Stimulated activated CD8-positive, alpha-beta memory T cell treated with anti-CD3 and anti-CD28 coated beads, Interleukin-7, amount 100 ng/mL, for 1 hour (primary cell): ENCODE measurements at places on chromosomes 3 and 15.

GRCh38 chr3:52934630-52935530 lies 37.5 kb upstream of the STIMATE start:
- no peak for DNase-seq

- DNase-seq = no peak
These were observed 178.2 kb upstream of the LPP start for GRCh38 chr3:187975561-187976364.

DNA sequence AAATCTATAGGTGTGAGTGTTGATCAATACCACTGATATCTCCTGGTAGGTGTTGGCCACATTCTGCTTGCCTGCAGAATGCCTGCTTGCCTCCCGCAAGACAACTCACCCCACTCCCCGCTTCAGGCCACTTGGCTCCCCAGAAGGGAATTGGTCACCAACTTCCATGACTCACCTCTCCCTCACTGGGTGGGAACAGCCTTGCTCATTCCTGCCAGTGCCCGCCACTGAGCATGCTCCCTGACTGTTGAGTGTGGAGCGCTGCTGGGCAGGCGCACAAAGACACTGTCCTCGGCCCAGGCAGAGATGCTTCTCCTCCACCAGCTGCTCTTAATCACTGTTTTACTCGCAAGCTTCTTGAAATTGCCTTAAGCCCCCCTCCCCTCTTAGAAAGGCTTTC lies 57.3 kb upstream of the PPP2R3A start:
- no peak for DNase-seq

- DNase-seq = no peak
These were observed 74.1 kb upstream of the MAP4 start for GRCh38 chr3:48090166-48090939.

- no peak for DNase-seq
These were observed 612.8 kb downstream of the ZPLD1 start for GRCh38 chr3:103047640-103048039.

DNA sequence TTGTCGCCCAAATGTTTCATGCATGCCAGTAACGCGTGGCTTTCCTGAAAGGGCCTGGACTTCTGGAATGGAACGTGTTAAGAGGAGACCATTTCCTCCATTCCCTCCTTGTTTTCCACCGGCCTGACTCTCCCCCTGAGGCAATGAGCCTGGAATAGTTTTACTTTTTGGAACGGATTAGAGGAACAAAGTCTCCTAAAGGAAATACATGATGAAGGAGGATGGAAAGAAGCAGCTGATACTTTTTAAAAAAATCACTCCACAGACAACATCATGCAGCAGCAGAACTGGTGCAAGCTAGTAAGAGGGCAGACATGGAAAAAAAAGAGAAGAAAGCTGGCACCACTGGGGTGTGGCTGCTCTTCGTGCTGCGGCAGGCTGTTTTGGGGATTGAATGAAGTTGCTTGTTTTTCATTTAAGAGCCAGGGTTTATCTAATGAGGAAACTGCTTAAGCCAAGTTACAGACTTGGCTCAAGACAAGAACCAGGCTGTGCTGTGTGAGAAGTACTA lies 3.6 kb upstream of the KBTBD12 start:
- no peak for DNase-seq

DNA sequence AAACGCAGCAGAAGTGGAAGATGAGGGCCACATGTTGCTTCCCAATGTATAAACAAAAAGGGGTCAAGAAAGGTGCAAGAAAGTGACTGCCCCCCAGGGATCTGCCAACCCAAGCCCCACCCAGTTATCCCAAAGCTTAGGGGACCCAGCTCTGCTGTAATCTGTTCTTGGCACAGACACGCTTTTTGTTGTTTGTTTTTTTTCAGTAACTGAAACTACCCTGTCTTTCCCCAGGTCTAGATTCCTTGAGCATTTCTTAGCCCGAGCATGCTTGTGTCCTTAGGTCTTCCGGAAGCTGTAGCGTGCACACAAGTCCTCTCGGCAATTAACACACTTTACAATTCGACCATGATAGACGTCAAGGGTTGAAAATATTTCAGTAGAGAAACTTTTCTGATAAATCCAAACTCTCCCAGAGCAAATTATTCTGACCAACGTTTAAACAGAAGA lies 8.5 kb upstream of the PPARG start:
- no peak for DNase-seq

DNA sequence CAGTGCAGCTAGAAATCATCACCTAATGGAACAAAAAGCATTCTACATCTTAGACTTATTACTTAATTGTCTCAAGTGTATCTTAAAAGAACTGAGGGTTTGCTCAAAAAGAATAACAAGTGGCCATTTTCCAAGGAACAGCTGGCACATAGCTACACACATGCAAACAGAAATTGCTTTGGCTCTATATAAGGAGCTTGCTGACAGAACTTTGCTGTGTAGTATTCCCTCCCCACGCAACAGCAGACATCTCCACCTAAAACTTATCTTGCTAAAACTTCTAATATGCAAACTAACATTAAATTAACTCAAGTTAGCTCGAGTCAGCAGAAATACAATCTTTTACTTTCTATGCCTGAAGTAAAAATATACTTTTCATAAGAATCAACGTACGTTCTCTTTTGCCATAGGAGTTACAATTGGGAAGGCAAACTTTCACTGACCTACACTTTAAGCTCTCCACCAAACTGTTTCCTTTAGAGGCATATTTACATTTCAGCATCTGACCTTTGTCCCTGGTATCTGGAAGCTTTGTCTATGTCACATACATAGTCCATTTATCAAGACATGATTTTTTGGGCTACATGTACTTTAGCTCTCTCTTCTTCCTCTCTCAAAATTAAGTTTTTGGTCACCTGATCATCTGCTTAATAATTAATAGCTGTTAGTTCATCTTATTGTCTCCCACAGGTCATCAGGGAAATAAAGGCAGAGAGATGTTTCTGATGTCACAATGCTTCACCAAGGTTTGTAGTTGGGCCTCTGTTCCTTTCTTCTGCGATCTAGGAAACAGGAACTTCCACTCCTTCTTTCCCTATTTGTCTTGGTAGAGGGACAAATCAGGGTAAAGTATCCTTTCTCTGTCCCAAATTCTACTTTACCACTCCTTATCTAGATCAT lies 163.4 kb upstream of the AGTR1 start:
- DNase-seq = no peak

- DNase-seq = no peak
These were observed 127.9 kb upstream of the STT3B start for GRCh38 chr3:31404871-31405270.

DNA sequence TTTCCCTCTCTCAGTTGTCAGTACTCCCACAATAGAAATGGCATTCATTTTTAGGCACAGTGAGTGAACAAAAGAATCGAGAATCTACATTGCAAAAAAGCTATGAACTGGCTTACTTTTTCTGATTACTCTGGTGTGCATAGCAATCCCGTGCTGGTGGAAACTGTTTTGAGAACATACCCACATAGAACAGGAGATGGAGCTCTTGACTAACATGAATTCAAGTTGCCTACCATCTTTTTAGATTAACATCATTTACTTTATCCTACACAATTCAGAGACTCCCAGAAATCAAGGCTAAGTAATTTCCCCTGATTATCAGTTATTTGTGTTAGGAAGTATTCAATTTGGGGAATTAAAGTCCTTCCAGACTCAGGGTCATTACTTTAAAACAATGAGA lies 326.6 kb downstream of the ARPP21 start:
- no peak for DNase-seq
